ENCODE measurements at places on chromosomes 11 and 22. TPM values are rescaled to one million over a fixed set of nuclear protein-coding genes. Genes with fewer than 3 reads are reported as not detected.

DNA sequence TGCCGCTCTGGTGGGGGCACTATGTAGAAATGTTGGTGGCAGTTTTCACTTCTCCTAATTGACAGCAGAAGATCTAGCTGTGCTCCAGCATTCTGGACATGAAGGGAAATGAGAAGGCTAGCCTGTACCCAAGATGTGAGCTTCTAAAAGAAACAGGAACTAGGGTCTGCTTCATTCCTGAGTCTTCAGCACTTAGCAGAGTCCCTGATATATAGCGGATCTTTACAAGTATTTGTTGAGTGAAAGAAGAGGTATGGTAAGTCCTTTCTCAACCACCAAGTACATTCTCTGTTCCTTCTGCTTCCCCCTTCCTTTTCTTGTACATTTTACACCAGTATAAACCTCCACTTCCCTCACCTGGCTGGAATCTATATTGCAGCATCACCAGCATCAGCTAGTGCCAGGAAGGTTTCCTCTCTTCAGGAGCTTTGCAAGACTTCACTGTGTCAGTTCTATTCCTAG is 408.3 kb upstream of the CADM1 start:
- no peaks in the 10 kb centered on the region for H3K36me3 ChIP-seq
- no peaks in the 10 kb centered on the region for H3K27me3 ChIP-seq
- no peak for DNase-seq
- no peaks in the 10 kb centered on the region for H3K4me1 ChIP-seq
- H3K4me3 ChIP-seq, result no peak overlapping the region
- H3K27ac ChIP-seq, result no peak overlapping the region

DNA sequence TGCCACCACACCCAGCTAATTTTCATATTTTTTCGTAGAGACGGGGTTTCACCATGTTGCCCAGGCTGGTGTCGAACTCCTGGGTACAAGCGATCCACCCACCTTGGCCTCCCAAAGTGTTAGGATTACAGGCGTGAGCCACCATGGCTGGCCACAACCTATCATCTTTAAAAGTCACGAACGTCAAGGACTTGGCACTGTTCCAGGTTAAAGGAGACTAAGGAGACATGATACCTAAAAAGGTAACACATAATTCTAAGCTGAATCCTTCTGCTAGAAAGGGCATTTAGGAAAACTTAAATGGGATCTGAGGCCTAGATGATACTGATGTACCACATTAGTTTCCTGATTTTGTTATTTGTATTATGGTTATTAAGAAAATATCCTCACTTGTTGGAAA is 43.3 kb upstream of the SYT9 start:
- DNase-seq, result no peak
- no peak overlapping the region for H3K4me3 ChIP-seq
- no peaks in the 10 kb centered on the region for H3K27me3 ChIP-seq

ZNF74 gene
- 10.8 TPM for total RNA-seq

GRCh38 chr11:83540112-83540675 is 254.0 kb upstream of the CCDC90B start:
- H3K4me1 ChIP-seq, result no peaks in the 10 kb centered on the region
- H3K4me3 ChIP-seq, result no peak overlapping the region
- H3K36me3 ChIP-seq, result no peaks in the 10 kb centered on the region
- no peaks in the 10 kb centered on the region for H3K27me3 ChIP-seq
- DNase-seq, result peak; percentile 75

DNA sequence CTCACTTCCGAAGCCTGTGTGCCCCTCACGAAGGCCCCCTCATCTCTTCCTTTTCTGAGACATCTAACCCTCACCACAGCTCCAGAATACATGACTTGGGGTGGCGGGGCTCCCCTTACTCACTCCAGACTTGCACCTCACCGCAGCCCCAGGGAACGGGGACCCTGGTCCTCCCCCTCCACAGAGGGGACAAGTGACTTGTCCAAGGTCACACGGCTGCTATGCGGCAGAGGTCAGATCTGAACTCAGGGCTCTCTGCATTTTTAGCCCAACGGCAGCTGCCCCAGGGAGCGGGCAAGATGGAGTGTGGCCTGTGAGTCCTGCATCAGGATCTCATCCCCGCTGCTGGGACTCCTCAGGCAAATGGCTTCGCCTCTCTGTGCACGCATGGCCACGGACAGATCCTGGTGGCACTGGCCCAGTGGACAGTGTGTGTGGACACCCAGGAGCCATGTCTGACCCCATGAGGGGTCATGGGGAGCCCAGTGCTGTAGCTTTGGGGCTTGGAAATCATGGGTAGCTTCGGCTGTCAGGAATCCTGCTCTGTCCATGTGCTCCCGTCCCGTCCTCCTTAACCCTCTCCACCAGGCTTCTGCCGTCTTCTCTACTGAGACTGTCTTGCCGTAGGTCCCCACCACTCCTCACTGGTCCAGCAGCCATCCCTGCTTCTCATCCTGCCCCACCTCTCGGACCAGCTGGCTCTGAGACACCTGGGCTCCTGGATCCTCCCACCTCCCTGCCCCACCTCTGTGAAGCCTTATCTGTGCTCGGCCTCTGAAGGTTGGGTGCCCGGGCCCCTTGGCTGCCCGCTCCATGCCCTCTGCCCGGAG is 48.0 kb upstream of the CARS1 start:
- no peaks in the 10 kb centered on the region for H3K27me3 ChIP-seq
- DNase-seq, result no peak
- H3K4me1 ChIP-seq, result peaks cover 12% of the 10 kb centered on the region
- H3K27ac ChIP-seq, result no peak overlapping the region
- no peak overlapping the region for H3K4me3 ChIP-seq
- H3K36me3 ChIP-seq, result peaks cover 83% of the 10 kb centered on the region

PLAAT5 gene
- 4.6 TPM for total RNA-seq

- no peak overlapping the region for H3K4me3 ChIP-seq
- peaks cover 40% of the 10 kb centered on the region for H3K4me1 ChIP-seq
- peak overlapping the region; percentile 69 for H3K27ac ChIP-seq
- H3K27me3 ChIP-seq, result no peaks in the 10 kb centered on the region
Measured at GRCh38 chr11:66881927-66882452, 25.1 kb downstream of the LRFN4 start.

DNA sequence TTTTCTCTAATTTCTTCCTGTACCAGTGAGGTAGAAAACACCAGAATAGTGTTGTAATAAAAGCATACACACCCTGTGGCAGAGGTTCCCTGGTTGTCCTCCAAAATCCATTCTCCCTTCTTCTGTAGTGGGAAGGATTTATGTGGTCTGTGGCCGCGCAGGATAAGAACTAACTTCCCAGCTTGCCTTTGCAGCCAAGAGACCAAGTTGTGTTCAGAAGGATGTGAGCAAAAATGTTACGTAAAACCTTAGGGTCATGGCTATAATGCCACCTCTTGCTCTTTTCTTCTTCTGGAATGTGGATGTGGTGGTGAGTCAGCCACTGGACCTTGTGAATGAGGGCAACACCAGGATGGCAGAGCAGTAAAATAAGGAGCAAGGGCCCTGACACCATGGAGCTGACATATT is 28.4 kb downstream of the CCDC90B start:
- H3K27me3 ChIP-seq, result no peaks in the 10 kb centered on the region
- DNase-seq, result no peak
- no peak overlapping the region for H3K27ac ChIP-seq
- no peaks in the 10 kb centered on the region for H3K4me1 ChIP-seq
- no peak overlapping the region for H3K4me3 ChIP-seq

TMEM218 gene
- 13.1 TPM for total RNA-seq

DNA sequence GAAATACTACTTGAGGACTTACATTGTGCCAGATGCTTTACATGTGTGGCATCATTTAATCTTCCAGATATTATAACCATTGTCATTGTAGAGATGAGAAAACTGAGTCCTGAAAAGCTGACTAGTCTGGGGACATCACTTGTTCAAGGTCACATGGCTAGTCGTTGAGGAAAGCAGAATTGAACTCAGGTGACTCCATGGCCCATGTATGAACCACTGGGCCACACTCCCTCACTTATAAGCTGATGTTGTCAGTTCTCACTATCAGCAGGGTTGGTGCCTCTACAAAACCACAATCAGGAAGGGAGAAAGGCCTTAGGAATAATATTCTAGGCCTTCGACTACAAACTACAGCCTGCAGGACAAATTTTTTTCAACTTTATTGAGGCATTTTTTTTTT is 26.1 kb upstream of the ADA2 start:
- no peak overlapping the region for H3K27ac ChIP-seq
- H3K27me3 ChIP-seq, result no peaks in the 10 kb centered on the region
- no peak overlapping the region for H3K4me3 ChIP-seq
- no peaks in the 10 kb centered on the region for H3K4me1 ChIP-seq

DNA sequence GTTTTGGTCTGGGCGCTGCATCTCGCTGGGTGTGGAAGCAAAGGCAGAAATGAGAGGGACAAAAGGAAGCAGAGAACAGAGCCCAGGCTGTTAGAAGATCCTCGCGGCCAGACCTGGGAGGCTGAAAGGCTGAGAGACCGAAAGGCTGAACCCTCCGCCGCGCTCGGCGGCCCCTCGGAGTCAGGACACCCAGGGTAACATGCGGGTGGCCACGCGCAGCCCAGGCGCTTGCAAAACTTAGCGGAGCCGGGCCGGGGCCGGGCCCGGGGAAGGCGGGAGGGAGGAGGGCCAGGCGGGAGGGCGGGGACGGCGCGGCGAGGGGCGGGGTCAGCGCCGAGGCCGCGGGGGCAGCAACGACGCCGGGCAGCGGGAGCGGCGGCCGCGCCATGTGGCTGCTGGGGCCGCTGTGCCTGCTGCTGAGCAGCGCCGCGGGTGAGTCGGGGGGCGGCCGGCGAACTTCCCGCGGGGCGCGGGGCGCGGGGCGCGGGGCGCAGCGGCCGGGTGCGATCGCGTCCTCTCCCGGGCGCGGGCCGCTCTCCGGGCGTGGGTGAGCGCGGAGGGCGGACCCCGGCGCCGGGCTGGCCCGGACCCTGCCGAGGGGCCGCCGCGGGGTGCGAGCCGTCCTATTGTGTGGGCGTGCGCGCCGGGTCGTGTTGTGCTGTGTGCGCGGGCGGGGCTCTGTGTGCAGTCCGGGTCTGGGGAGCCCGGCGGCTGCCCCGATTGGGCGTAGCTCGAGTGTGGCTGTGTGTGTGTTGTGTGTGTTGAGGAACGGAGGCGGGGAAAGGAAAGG is at the start of gene LDLRAD3:
Gene LDLRAD3, plus strand, starts transcription at position 350 of the 790 bp plus-strand sequence. Its CDS starts 37 bp downstream, at position 387.
- no peaks in the 10 kb centered on the region for H3K36me3 ChIP-seq
- H3K4me3 ChIP-seq, result peak within 1 kb of the TSS; percentile 67
- no peak for DNase-seq
- peaks cover 25% of the 10 kb centered on the region for H3K4me1 ChIP-seq
- H3K27ac ChIP-seq, result peak within 1 kb of the TSS; percentile 69

MS4A3 gene
- not detected for total RNA-seq

DNA sequence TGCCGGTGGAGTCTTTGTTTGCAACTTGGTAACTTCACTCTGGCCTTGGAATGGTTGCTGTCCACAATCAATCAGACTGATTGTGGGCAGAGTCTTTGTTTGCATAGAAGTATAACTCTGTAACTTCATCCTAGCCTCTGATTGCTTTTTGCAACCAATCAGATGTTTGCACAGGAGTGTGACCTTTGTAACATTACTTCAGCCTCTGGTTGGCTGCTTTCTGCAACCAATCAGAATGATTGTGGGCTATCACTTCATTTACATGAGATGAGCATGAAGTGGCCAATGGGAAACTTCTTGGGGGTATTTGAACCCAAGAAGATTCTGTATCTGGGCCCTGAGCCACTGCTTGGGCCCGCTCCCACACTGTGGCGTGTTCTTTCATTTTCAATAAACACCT is 79.6 kb upstream of the CLDN5 start:
- peaks cover 12% of the 10 kb centered on the region for H3K4me1 ChIP-seq
- no peak for DNase-seq
- no peaks in the 10 kb centered on the region for H3K27me3 ChIP-seq
- no peak overlapping the region for H3K27ac ChIP-seq
- H3K36me3 ChIP-seq, result no peaks in the 10 kb centered on the region

DNA sequence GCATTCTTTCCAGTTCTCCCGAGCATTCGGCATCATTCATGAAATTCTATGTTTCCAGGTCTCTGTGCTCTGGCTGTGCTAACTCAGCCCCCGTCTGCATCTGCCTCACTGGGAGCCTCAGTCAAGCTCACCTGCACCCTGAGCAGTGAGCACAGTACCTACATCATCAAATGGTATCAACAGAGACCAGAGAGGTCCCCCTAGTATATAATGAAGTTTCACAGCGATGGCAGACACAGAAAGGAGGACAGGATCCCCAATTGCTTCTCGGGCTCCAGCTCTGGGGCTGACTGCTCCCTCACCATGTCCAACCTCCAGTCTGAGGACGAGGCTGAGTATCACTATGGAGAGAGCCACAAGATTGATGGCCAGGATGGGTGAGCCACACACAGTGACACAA is 52.8 kb upstream of the IGLL5 start:
- H3K27ac ChIP-seq, result no peak overlapping the region
- H3K27me3 ChIP-seq, result no peaks in the 10 kb centered on the region
- H3K4me3 ChIP-seq, result no peak overlapping the region
- H3K36me3 ChIP-seq, result no peaks in the 10 kb centered on the region

DNA sequence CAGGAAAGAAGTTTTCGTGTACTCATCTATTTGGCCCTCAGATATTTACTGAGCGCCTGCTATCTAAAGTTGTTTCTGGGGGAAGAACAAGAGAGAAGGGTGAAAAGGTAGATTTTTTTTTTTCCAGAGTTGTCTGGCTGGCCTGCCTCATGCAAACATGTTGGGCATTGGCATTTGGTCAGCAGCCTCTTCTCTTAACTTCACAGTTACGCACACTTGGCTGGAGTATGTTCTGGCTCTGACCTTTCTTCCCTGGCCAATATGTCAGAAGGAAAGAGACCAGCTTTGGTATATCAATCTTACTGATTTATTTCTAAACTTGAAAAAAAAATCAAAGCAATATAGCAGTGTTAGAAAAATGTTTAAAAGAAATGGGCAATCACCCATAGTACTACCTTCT is 54.2 kb upstream of the GRAMD1B start:
- no peaks in the 10 kb centered on the region for H3K27me3 ChIP-seq
- H3K4me3 ChIP-seq, result no peak overlapping the region
- no peaks in the 10 kb centered on the region for H3K4me1 ChIP-seq
- H3K36me3 ChIP-seq, result no peaks in the 10 kb centered on the region

BRMS1 gene
- 34.6 TPM for total RNA-seq

- no peak overlapping the region for H3K4me3 ChIP-seq
- H3K36me3 ChIP-seq, result no peaks in the 10 kb centered on the region
- H3K4me1 ChIP-seq, result peaks cover 53% of the 10 kb centered on the region
- H3K27ac ChIP-seq, result peak overlapping the region; percentile 78
- DNase-seq, result no peak
Measured at GRCh38 chr22:23516304-23516703, 63.8 kb downstream of the IGLL1 start.

- DNase-seq, result no peak
- H3K4me1 ChIP-seq, result no peaks in the 10 kb centered on the region
- no peak overlapping the region for H3K27ac ChIP-seq
- no peaks in the 10 kb centered on the region for H3K36me3 ChIP-seq
- no peaks in the 10 kb centered on the region for H3K27me3 ChIP-seq
Measured at GRCh38 chr11:132844956-132845696, 687.2 kb downstream of the OPCML start.

KDM4D gene
- total RNA-seq, result 0.46 TPM

Data from esophagus muscularis mucosa (tissue), 4 donors.